Caco-2 (cell line): ENCODE measurements at places on chromosomes 13 and 19. TPM values are rescaled to one million over a fixed set of nuclear protein-coding genes. Genes with fewer than 3 reads are reported as not detected.

GRCh38 chr13:29589234-29589633 is 6.3 kb downstream of the SLC7A1 start:
- H3K4me3 ChIP-seq, result no peak overlapping the region
- DNase-seq, result no peak
- H3K36me3 ChIP-seq, result no peaks in the 10 kb centered on the region; the same call in 1 of the 2 replicates
- no peaks in the 10 kb centered on the region for H3K27me3 ChIP-seq

DNA sequence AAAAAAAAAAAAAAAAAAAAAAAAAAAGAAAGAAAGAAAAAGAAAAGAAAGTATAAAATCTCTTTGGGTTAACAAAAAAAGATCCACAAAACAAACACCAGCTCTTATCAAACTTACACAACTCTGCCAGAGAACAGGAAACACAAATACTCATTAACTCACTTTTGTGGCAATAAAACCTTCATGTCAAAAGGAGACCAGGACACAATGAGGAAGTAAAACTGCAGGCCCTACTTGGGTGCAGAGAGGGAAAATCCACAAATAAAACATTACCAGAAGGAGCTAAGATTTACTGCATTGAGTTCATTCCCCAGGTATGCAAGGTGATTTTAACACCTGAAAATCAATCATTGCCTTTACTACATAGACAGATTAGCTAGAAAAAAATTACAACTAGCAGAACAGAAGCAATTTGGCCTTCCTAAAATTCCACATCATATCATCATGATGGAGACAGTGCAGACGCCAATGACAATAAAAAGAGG is 9.6 kb upstream of the CEACAM5 start:
- H3K27ac ChIP-seq, result no peak overlapping the region
- peak; percentile 44 for DNase-seq
- peaks cover 10% of the 10 kb centered on the region for H3K4me1 ChIP-seq
- H3K27me3 ChIP-seq, result no peaks in the 10 kb centered on the region
- H3K4me3 ChIP-seq, result no peak overlapping the region

- H3K4me1 ChIP-seq, result no peaks in the 10 kb centered on the region
- H3K4me3 ChIP-seq, result no peak overlapping the region
- no peak for DNase-seq
- no peak overlapping the region for H3K27ac ChIP-seq
- H3K27me3 ChIP-seq, result no peaks in the 10 kb centered on the region
Observed at GRCh38 chr13:74068471-74068870, 65.7 kb downstream of the KLF12 start.

- no peaks in the 10 kb centered on the region for H3K27me3 ChIP-seq
- H3K36me3 ChIP-seq, result no peaks in the 10 kb centered on the region
- no peak overlapping the region for H3K4me3 ChIP-seq
- no peak overlapping the region for H3K27ac ChIP-seq
- no peaks in the 10 kb centered on the region for H3K4me1 ChIP-seq
- no peak for DNase-seq
Observed at GRCh38 chr19:12641456-12641855, 25.1 kb downstream of the MAN2B1 start.

- no peaks in the 10 kb centered on the region for H3K36me3 ChIP-seq
- H3K4me3 ChIP-seq, result no peak overlapping the region
- no peaks in the 10 kb centered on the region for H3K27me3 ChIP-seq
- DNase-seq, result no peak
- H3K4me1 ChIP-seq, result no peaks in the 10 kb centered on the region
- H3K27ac ChIP-seq, result no peak overlapping the region
Observed at GRCh38 chr19:28595722-28596480, 617.0 kb downstream of the UQCRFS1 start.

- no peaks in the 10 kb centered on the region for H3K4me1 ChIP-seq
- H3K4me3 ChIP-seq, result no peak overlapping the region
- no peaks in the 10 kb centered on the region for H3K36me3 ChIP-seq
- no peaks in the 10 kb centered on the region; the same call in 1 of the 2 replicates for H3K27me3 ChIP-seq
- no peak for DNase-seq
Observed at GRCh38 chr13:22187329-22187728, 516.5 kb downstream of the FGF9 start.

GRCh38 chr13:103349211-103349980 is 283.2 kb upstream of the SLC10A2 start:
- no peaks in the 10 kb centered on the region for H3K27me3 ChIP-seq
- no peaks in the 10 kb centered on the region for H3K36me3 ChIP-seq
- peaks cover 12% of the 10 kb centered on the region for H3K4me1 ChIP-seq
- H3K27ac ChIP-seq, result no peak overlapping the region
- no peak overlapping the region for H3K4me3 ChIP-seq

- no peak overlapping the region for H3K4me3 ChIP-seq
- DNase-seq, result no peak
Observed at GRCh38 chr19:46420056-46420455, 6.7 kb upstream of the CCDC8 start.

DNA sequence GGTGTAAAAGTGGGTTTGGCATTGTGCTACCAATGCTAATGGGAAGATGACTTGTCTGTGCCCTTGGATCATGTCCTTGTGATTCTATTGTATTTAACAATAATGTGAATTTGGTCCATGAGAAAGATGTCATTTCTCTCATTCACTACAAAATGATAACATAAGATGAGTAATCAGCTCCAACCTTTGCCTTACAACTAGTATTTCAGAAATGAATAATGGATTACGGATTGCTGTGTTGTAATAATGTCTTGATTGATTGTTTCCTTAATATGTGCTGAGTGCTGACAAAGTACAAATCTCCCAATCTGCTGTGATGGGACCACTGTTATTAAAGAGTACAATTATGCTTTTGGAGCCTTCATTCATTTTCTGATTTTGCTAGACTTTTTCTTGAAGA is 375.0 kb downstream of the PCDH9 start:
- no peak for DNase-seq
- no peak overlapping the region for H3K4me3 ChIP-seq
- no peaks in the 10 kb centered on the region for H3K27me3 ChIP-seq
- no peaks in the 10 kb centered on the region for H3K4me1 ChIP-seq

- no peak overlapping the region for H3K27ac ChIP-seq
- no peaks in the 10 kb centered on the region; the same call in 1 of the 2 replicates for H3K4me1 ChIP-seq
- DNase-seq, result no peak
- no peak overlapping the region for H3K4me3 ChIP-seq
Observed at GRCh38 chr13:94646904-94647303, 45.2 kb downstream of the GPR180 start.

GRCh38 chr13:77544758-77545338 is 9.3 kb downstream of the SCEL start:
- no peak overlapping the region for H3K4me3 ChIP-seq
- no peaks in the 10 kb centered on the region for H3K27me3 ChIP-seq
- H3K36me3 ChIP-seq, result no peaks in the 10 kb centered on the region
- H3K27ac ChIP-seq, result no peak overlapping the region
- peaks cover 5% of the 10 kb centered on the region; the same call in 1 of the 2 replicates for H3K4me1 ChIP-seq

DNA sequence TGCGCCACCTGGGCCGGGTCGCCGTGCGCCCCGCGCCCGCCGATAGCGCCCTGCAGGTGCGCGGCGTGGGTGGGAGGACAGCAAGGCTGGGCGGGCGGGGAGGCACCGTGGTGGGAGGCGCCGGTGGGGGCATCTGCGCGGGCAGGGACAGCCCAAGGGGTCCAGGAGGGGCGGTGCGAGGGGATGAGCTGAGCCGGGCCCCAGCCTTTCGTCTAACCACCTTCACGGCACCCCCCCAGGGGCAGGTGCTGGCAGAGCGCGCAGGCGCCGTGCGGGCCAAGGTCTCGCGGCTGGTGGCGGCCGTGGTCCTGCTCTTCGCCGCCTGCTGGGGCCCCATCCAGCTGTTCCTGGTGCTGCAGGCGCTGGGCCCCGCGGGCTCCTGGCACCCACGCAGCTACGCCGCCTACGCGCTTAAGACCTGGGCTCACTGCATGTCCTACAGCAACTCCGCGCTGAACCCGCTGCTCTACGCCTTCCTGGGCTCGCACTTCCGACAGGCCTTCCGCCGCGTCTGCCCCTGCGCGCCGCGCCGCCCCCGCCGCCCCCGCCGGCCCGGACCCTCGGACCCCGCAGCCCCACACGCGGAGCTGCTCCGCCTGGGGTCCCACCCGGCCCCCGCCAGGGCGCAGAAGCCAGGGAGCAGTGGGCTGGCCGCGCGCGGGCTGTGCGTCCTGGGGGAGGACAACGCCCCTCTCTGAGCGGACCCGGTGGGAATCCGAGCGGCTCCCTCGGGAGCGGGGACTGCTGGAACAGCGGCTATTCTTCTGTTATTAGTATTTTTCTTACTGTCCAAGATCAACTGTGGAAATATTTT is 3.1 kb downstream of the KISS1R start:
- no peak overlapping the region for H3K4me3 ChIP-seq
- H3K4me1 ChIP-seq, result peaks cover 23% of the 10 kb centered on the region
- DNase-seq, result peak; percentile 59
- H3K36me3 ChIP-seq, result no peaks in the 10 kb centered on the region
- H3K27ac ChIP-seq, result no peak overlapping the region
- H3K27me3 ChIP-seq, result no peaks in the 10 kb centered on the region

- H3K4me1 ChIP-seq, result peaks cover 52% of the 10 kb centered on the region
- H3K27me3 ChIP-seq, result no peaks in the 10 kb centered on the region
- no peaks in the 10 kb centered on the region for H3K36me3 ChIP-seq
- no peak overlapping the region for H3K4me3 ChIP-seq
- DNase-seq, result no peak
- H3K27ac ChIP-seq, result no peak overlapping the region
Observed at GRCh38 chr13:79799059-79799867, 318.3 kb downstream of the NDFIP2 start.

- H3K27me3 ChIP-seq, result no peaks in the 10 kb centered on the region
- H3K4me1 ChIP-seq, result peaks cover 10% of the 10 kb centered on the region
- H3K36me3 ChIP-seq, result no peaks in the 10 kb centered on the region
- H3K4me3 ChIP-seq, result no peak overlapping the region
- no peak for DNase-seq
- no peak overlapping the region for H3K27ac ChIP-seq
Observed at GRCh38 chr19:33325920-33326319, 23.6 kb upstream of the CEBPA start.

DNA sequence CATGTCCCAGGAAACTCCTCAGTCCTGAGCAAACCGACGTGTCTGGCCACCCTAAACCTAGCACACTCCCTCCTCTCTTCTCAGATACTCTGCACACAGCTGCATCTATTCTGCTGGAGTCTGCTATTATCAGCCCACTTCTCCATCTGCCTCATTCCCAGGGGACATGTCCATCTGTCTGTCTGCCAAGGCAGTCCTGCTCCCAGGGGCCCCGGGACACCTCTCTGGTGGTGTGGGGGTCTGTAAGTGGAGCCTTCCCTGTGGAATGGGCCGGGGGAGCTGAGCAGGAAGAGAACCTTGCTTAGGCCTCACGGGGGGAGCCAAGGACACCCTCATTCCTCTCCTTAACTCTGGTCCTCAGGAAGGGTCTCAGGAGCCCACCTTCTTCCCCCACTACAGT is 72.7 kb downstream of the ERICH6B start:
- no peak overlapping the region for H3K4me3 ChIP-seq
- DNase-seq, result no peak
- no peaks in the 10 kb centered on the region for H3K27me3 ChIP-seq
- H3K27ac ChIP-seq, result no peak overlapping the region

DNA sequence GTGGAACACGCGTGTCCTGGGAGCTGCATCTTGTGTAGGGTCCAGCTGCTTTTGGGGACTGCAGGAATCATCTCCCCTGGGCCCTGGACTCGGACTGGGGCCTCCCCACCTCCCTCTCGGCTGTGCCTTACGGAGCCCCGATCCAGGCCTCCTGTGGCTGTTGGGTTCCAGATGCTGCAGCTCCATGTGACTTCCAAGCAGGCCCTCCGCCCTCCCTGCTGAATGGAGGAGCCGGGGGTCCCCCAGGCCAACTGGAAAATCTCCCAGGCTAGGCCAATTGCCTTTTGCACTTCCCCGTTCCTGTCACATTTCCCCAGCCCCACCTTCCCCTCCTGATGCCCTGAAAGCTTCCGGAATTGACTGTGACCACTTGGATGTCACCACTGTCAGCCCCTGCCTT is 6.2 kb upstream of the PGLS start:
- H3K4me3 ChIP-seq, result no peak overlapping the region
- peaks cover 5% of the 10 kb centered on the region for H3K4me1 ChIP-seq
- no peak for DNase-seq

GRCh38 chr19:42099336-42099925 is 23.5 kb downstream of the ZNF574 start:
- peaks cover 4% of the 10 kb centered on the region; the same call in 1 of the 2 replicates for H3K4me1 ChIP-seq
- no peak for DNase-seq
- no peaks in the 10 kb centered on the region for H3K36me3 ChIP-seq

DNA sequence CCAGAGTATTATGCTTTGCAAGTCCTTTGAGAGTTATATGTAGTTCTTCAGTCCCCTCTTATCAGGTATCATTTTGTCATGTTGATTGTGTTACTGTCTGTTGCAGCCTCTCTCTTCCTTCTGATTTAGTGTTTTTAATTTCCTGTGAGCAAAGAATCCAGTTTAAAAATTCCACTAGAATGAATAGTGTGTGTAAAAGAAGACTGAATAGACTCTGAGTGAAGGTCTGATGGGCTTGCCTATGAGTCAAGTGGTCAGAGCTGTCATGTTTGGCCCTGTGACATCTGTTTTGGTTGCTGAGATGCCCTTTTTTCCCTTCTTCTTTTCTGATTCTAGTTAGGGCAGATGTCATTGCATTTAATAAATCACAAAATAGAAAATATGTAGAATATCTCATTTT is 23.3 kb upstream of the KCTD4 start:
- no peak overlapping the region for H3K27ac ChIP-seq
- no peak overlapping the region for H3K4me3 ChIP-seq
- H3K27me3 ChIP-seq, result no peaks in the 10 kb centered on the region

- DNase-seq, result no peak
- peaks cover 5% of the 10 kb centered on the region; the same call in 1 of the 2 replicates for H3K36me3 ChIP-seq
- peak overlapping the region; percentile 66 for H3K27ac ChIP-seq
- H3K4me1 ChIP-seq, result peaks cover 30% of the 10 kb centered on the region
Observed at GRCh38 chr19:55676383-55676782, 1.4 kb downstream of the EPN1 start.

- no peak for DNase-seq
- no peaks in the 10 kb centered on the region for H3K27me3 ChIP-seq
- no peaks in the 10 kb centered on the region for H3K4me1 ChIP-seq
- H3K36me3 ChIP-seq, result no peaks in the 10 kb centered on the region
- H3K27ac ChIP-seq, result no peak overlapping the region
Observed at GRCh38 chr13:106449096-106449495, 86.4 kb downstream of the EFNB2 start.

GRCh38 chr19:48433337-48433736 is 12.4 kb upstream of the GRWD1 start:
- no peaks in the 10 kb centered on the region for H3K27me3 ChIP-seq
- no peaks in the 10 kb centered on the region for H3K4me1 ChIP-seq
- H3K27ac ChIP-seq, result no peak overlapping the region
- H3K36me3 ChIP-seq, result no peaks in the 10 kb centered on the region
- DNase-seq, result no peak

GRCh38 chr19:55390461-55390880 is 4.7 kb downstream of the RPL28 start:
- no peak for DNase-seq
- H3K27me3 ChIP-seq, result no peaks in the 10 kb centered on the region
- no peak overlapping the region for H3K4me3 ChIP-seq
- H3K4me1 ChIP-seq, result peaks cover 18% of the 10 kb centered on the region
- peaks cover 18% of the 10 kb centered on the region for H3K36me3 ChIP-seq

The SIGLEC12 gene
- not detected in 2 replicates for total RNA-seq

The RASA3 gene
- 0.88 and 0.95 TPM in 2 replicates for total RNA-seq

The CYP2S1 gene
- 56.0 and 63.0 TPM in 2 replicates for total RNA-seq

The PVR gene
- 86.5 and 93.8 TPM in 2 replicates for total RNA-seq

The KLF5 gene
- 80.1 and 103 TPM in 2 replicates for total RNA-seq

The LGALS7 gene
- not detected in 2 replicates for total RNA-seq

The MCOLN1 gene
- 16.1 and 16.2 TPM in 2 replicates for total RNA-seq

The GNA15 gene
- not detected in 2 replicates for total RNA-seq

The ZNF790 gene
- 0.20 and 0.56 TPM in 2 replicates for total RNA-seq

The IL27RA gene
- total RNA-seq, result 4.7 and 5.6 TPM in 2 replicates
